ENCODE measurements at places on chromosomes 1 and 21. TPM values are rescaled to one million over a fixed set of nuclear protein-coding genes. Genes with fewer than 3 reads are reported as not detected.

DNA sequence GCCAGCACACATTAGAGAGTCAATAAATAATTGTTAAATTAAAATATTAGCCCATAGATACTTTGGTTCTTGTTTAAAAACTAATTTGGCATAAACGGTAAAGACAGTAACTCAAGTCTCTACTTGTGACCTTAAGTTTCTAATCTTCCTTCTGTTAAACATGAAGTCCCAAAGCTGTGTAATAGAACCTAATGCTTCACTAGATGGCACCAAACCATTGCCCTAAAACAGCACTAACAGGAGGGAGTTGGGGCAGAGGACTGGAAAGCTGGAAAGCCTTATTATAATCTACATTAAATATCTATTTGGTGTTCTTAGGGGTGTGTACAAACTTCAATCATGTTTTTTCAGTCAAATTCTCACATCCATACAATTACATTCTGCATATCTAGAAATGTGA is 176.7 kb downstream of the OLFM3 start:
- no peaks in the 10 kb centered on the region for H3K36me3 ChIP-seq
- no peak for DNase-seq
- no peak overlapping the region for H3K4me3 ChIP-seq
- no peaks in the 10 kb centered on the region for H3K4me1 ChIP-seq
- H3K27ac ChIP-seq, result no peak overlapping the region

DNA sequence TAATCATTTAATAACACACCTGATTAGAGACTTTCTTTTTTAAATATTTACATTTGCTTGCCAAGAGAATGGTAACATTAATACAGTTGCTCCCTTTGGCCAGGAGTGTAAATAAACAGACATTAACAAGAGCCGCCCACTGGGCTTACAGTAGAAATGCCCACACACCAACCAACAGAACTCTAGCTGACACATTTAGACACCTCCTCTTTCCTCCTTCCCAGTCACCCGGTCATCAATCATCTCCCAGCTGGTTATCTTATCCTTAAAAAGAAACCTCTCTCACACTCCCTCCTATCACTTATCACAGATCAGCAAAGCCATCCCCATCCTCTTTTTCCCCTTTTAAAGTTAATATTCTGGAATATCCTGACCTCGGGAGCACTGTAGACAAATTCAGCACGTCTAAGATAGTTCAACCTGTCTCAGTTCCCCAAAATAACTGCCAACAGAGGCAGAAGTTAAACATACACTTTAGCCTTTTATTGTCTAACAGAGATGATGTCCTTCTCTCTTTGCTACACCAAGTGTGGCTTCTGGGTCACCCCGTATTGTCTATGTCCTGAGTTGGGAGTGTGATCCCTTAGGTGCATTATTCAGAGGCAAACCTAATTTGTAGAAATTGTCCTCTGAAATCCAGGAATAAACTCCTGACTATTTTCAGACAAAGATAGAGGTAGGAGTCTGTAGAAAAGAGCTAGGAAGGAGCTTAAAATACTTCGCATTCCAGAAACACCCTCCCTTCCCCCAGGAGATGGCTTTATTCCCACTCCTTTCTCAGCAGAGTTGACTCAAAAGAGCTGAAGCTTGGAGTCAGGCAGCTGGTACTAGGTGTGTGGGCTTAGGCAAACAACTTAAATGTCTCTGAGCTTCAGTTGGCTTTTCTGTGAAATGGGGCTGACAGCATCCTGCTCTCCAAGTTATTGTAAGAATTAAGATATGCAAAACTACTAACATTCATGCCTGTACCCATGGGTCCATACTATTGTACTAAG is 8.8 kb downstream of the MYCL start:
- no peaks in the 10 kb centered on the region for H3K27me3 ChIP-seq
- no peak overlapping the region for H3K27ac ChIP-seq
- DNase-seq, result no peak
- H3K4me1 ChIP-seq, result peaks cover 4% of the 10 kb centered on the region
- H3K4me3 ChIP-seq, result no peak overlapping the region

DNA sequence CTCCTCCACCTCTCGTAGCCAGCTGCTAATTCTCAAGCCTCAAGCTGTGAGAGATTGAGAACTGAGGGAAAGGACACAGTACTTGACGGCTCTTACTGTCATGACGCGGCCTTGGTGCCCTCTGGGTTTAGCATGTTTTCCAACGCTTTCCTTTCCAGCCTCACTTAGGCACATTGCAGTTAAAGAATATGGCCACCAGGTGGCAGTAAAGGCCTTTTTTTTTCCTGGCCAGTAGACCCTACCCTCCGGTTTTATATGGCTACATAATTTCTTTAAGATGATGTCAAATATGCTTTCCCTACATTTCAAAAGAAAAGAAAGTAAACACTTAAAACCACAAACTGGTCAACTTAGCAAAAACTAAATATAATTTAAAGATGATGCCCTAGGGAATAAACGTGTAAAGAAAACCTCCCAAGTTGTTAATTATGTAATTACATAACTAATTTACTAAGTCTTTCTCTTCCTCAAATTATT is 56.8 kb upstream of the PRDX6 start:
- H3K4me1 ChIP-seq, result no peaks in the 10 kb centered on the region
- peaks cover 3% of the 10 kb centered on the region for H3K36me3 ChIP-seq
- H3K27me3 ChIP-seq, result no peaks in the 10 kb centered on the region
- no peak overlapping the region for H3K27ac ChIP-seq
- peak overlapping the region; percentile 16 for H3K4me3 ChIP-seq

DNA sequence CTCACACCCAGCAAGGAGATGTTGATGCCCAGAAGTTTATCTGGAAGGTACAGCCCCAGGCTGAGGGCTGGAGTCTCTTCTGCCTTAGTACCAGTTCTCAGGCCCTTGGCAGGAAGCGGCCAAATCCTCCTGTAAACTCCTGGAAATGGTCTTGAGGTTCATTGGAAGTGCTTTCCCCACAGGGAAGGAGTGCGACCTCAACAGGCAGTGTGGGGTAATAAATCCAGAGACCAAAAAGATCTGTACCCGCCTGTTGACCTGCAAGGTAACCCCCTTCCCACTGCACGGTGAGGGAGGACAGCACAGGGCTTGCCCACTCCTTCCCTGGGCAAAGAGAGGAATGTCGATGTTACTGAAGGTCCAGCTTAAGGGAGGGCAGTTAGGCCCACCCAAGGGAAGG is 4.5 kb downstream of the ATXN7L2 start:
- no peaks in the 10 kb centered on the region for H3K36me3 ChIP-seq
- H3K27ac ChIP-seq, result no peak overlapping the region
- no peak overlapping the region for H3K4me3 ChIP-seq
- H3K4me1 ChIP-seq, result peaks cover 3% of the 10 kb centered on the region

GOLT1A gene
- not detected for total RNA-seq

DNA sequence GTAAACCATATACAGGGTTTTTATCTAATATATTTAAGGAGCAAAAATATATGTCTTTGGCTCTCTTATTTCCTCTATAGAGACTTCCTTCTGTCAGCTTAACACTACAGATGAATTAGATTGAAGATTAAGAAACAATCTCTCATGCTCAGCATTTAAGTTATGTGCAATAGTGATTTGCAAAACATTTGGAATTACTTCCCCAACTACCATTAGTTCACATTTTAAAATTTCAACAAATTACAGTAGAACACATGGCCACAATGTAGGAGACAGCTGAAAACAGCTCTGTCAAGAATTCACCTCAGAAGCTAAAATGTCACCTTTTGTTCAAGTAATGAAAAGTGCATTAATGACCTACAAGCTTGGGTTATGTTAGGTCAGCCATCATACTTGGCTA is 177.9 kb downstream of the EIF4G3 start:
- no peaks in the 10 kb centered on the region for H3K4me1 ChIP-seq
- DNase-seq, result no peak
- no peak overlapping the region for H3K27ac ChIP-seq
- H3K36me3 ChIP-seq, result no peaks in the 10 kb centered on the region

RBM11 gene
- total RNA-seq, result not detected

DNA sequence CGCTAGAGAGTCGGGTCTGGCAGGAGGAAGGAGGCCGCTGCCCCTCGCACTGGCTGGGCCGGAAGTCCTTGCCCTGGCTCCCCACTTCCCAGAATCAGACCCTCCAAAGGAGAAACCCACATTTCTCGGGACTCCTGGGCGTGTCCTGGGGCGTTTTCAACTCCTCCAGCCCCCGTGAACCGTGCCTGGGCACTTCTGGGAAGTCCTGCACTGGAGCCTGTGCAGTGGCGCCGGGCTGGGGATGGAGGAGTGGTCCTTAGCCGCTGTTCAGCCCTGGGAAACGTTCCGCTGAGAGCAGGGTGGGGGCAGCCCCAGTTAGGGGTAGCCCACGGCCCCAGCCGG is 3.0 kb downstream of the IGSF21 start:
- H3K4me3 ChIP-seq, result peak overlapping the region; percentile 34
- no peak for DNase-seq
- H3K27ac ChIP-seq, result no peak overlapping the region
- H3K36me3 ChIP-seq, result no peaks in the 10 kb centered on the region
- H3K27me3 ChIP-seq, result peaks cover 3% of the 10 kb centered on the region

DNA sequence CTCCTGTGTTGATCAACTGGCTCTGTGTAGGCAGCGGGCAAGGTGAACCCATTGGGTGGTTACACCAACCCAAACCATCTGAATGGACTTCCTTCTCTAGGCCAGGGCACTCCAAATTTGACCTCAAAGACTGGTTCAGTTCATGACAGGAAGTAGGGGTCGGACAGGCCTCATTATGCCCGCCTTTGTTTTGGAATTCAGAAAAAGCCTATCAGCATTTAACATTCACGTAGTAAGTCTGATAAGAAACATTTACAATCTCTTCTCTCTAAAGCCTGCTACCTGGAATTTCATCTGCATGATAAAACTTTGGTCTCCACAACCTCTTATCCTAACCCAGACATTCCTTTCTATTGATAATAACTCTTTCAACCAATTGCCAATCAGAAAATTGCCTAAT is 97.1 kb upstream of the ETV3 start:
- no peak for DNase-seq
- no peaks in the 10 kb centered on the region for H3K4me1 ChIP-seq
- H3K27me3 ChIP-seq, result no peaks in the 10 kb centered on the region
- no peak overlapping the region for H3K27ac ChIP-seq
- no peak overlapping the region for H3K4me3 ChIP-seq

PROK1 gene
- total RNA-seq, result not detected

DNA sequence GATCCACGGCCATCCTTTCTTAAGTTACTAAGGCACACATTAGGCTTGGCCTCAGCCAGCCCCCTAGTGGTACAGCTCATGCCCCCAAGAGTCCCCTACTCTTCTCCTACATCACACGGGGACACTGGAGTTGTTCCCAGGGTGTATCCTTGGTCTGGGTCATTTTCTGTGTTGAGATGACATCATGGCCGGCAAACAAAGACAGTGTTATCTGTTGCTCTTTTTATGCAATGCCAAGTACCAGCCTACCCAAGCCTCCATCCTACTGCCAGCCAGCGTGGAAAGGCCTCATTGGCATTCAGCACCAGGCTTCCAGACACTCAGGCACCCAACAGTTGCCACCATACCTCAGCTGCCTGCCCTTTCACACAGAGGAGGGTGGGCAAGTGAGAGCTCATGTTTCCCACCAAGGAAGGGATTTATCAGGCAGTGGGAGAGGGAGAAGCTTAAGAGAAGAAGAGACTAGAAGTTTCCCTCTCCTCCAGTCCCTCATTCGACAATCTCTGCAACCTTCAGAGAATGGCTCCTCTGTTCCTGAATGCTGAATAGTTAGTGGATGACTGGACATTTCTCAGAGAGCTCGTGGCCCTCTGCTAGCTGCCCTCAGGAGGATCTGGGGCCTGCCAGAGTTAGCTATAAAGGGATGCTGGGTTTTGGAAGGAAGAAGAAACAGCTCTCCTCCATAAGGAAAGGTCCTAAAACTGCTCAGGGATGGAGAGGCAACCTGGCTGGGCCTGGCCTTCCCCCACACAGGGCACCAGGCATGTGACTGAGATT is 17.7 kb downstream of the CBR1 start:
- no peak for DNase-seq
- no peaks in the 10 kb centered on the region for H3K4me1 ChIP-seq
- H3K4me3 ChIP-seq, result no peak overlapping the region

ARHGEF2 gene
- total RNA-seq, result 169 TPM

GRCh38 chr1:151060657-151061421 is 642 bp downstream of the MLLT11 start:
- peaks cover 9% of the 10 kb centered on the region for H3K36me3 ChIP-seq
- H3K27me3 ChIP-seq, result no peaks in the 10 kb centered on the region
- H3K4me3 ChIP-seq, result peak overlapping the region; percentile 93
- no peak for DNase-seq

- H3K36me3 ChIP-seq, result no peaks in the 10 kb centered on the region
- no peak for DNase-seq
- peak overlapping the region; percentile 52 for H3K4me3 ChIP-seq
- H3K4me1 ChIP-seq, result peaks cover 13% of the 10 kb centered on the region
Observed at GRCh38 chr1:32881871-32882850, 4.1 kb upstream of the HPCA start.

GRCh38 chr1:152251391-152251790 is 27.4 kb upstream of the HRNR start:
- H3K4me3 ChIP-seq, result no peak overlapping the region
- no peak overlapping the region for H3K27ac ChIP-seq
- no peaks in the 10 kb centered on the region for H3K27me3 ChIP-seq
- no peaks in the 10 kb centered on the region for H3K36me3 ChIP-seq
- H3K4me1 ChIP-seq, result no peaks in the 10 kb centered on the region

RAP1GAP gene
- total RNA-seq, result 0.64 TPM

GPR37L1 gene
- total RNA-seq, result not detected

CR1L gene
- not detected for total RNA-seq

PLPPR4 gene
- total RNA-seq, result 7.2 TPM

DNA sequence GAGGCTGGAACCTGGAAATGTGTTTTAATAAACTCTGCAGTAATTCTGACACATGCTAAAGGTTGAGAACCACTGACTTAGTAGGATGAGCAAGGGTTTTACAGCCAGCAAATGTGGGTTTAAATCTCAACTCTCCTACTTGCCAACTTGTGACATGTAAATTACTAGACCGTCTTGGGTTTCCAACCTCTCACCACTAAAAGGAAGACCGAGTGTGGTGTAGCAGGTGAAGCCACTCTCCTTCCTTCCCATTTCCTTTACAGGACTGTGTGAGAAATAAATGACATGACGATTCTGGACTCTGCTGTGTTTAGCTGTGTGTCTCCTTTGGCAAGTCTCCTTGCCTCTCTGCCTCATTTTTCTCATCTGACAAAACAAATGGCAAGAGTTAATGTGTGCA is 49.5 kb upstream of the DNAJC6 start:
- DNase-seq, result no peak
- no peaks in the 10 kb centered on the region for H3K36me3 ChIP-seq
- H3K27me3 ChIP-seq, result no peaks in the 10 kb centered on the region
- peaks cover 6% of the 10 kb centered on the region for H3K4me1 ChIP-seq
- H3K4me3 ChIP-seq, result no peak overlapping the region
- no peak overlapping the region for H3K27ac ChIP-seq

SLC44A3 gene
- total RNA-seq, result not detected

CORT gene
- total RNA-seq, result not detected

DNA sequence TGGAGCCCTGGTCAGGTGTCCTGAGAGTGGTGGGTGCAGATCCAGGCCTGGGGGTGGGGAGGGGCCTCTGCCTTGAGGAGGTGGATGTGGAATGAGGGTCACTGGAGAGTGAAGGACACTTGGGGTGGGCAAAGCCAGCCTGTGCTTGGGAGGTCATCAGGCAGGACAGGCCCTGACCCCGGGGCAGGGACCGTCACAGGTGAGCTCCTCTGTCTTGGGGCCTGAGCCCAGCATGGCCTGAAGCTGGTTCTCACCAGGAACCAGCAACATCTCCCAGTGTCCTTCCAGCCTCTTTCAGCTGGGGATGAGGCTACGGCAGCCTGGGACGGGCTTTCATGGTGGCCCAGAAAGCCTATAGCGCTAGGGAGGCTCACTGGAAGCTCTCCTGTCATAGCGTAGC is 831 bp upstream of the KRTAP10-2 start:
- no peaks in the 10 kb centered on the region for H3K36me3 ChIP-seq
- no peak overlapping the region for H3K27ac ChIP-seq
- no peak for DNase-seq

Data from ascending aorta (tissue), 2 donors.